CD4-positive, alpha-beta T cell treated with Interleukin-2 at 100 ng/mL for 4 hours (primary cell): ENCODE measurements at places on chromosomes 1 and 21.

DNA sequence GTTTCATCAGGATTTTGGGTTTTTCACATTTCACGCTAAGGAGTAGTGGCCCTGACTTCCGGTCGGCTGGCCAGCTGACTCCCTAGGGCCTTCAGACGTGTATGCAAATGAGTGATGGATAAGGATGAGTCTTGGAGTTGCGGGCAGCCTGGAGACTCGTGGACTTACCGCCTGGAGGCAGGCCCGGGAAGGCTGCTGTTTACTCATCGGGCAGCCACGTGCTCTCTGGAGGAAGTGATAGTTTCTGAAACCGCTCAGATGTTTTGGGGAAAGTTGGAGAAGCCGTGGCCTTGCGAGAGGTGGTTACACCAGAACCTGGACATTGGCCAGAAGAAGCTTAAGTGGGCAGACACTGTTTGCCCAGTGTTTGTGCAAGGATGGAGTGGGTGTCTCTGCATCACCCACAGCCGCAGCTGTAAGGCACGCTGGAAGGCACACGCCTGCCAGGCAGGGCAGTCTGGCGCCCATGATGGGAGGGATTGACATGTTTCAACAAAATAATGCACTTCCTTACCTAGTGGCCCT lies 23.1 kb upstream of the TNFRSF1B start:
- DNase-seq: no peak

- DNase-seq: no peak
Measured at GRCh38 chr1:41041614-41042270, 20.2 kb upstream of the SLFNL1 start.

- peak; percentile 58 for DNase-seq
Measured at GRCh38 chr1:154353460-154353904, 28.2 kb downstream of the ATP8B2 start.

DNA sequence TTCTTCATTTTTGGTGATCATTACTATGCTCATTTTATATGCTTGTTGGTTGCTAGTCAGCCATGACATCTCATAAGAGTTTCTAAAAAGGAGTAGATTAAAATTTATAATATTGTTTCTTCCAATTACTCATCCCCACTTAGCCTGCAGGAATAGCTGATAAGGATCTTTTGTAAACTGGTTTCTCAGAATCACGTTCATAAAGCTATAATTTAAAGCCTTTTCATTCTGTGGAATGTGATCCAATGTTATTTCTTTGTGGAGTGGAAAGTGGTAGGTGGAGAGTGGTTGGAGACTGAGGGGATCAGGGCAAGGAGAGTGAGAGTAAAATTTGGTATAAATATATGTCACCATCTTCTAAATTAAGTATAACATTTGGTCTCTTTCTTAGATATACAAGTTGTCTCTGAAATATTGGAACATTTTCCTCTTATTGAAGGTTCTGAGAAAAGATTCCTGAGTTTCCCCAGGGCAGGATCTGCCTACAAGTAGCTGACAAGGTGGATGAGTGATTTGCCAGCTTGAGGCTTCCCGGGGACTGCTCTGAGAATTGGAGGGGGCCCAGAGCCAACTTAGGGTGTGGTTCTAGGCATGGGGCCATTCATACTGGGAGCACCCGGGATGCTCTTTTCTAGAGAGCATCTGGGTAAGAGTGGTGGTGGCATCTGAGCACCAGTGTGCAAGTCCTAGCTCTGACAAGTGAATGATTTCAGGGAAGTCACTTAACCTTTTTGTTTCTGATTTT lies 116.4 kb downstream of the TBX19 start:
- no peak for DNase-seq

GRCh38 chr21:29550205-29550604 lies 251.5 kb downstream of the BACH1 start:
- no peak for DNase-seq

DNA sequence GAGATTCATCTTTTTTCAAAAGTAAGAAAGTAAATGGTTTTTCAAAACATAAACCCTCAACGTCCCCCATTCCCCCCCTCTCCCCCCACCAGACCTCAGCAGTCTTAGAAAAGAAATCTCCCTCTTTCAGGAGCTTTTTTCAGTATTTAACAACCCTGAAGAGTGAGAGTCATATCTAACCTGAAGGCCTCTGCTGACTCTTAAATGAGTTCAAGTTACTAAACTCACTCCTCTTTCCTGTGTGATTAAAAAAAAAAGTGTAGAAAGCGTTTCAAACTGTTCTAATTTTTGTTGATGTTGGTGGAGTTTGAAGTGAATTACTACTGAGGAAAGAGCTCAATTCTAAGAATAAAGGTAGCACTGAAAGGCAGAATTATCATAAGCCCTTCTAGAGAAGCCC lies 93.7 kb downstream of the VAV3 start:
- peak; percentile 9 for DNase-seq

DNA sequence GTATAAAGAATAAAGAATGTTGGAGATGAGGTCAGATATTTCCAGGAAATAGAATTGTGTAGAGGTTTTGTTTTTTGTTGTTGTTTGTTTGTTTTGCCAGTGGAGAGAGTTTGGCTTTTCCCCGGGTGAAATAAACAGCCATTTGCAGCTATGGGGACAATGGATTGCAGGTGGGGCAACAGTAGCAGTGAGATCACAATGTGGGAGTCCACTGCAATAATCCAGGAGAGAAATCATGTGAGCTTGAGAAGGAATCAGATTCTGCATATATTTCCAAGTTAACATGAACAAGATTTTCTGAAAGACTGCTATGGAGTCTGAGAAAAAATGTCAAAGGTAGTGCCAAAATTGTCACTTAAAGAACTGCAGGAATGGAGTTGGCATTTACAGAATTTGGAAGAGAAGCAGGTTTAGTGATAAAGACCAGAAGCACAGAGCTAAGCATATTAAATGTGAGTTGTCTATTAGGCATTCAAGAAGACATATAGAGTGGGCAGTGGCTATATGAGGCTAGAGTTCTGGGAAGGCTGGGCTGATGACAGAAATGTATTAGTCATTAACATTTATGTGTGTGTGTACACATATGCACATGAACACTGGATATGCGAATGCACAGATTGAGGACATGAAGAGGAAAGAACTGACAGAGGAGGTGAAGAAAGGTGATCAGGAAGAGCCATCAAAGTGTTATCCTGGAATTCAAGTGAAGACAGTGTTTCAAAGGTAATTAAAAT lies 729.6 kb upstream of the PTBP2 start:
- no peak for DNase-seq

- DNase-seq: no peak
Measured at GRCh38 chr1:41939194-41939593, 20.5 kb upstream of the HIVEP3 start.

GRCh38 chr1:154753426-154753825 lies 116.7 kb downstream of the KCNN3 start:
- DNase-seq: no peak

DNA sequence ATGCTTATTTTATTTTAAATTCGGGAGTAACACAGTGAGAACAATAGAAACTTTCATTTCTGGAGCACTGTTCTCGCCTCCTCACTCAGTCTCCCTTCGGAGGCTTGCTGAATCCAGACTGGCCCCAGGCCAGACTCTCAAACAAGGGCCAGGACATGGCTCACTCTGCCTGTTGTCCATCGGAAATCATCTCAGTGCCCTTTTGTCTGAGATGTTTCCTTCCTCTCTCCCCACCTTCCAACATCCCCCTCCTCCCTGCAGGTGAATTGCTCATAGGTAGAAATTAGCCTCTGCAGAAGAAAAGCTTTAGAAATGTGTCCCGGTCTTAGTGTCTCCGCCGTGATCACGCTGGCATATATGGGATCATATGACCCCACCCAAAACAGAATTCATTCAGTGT lies 55.2 kb downstream of the ERG start:
- DNase-seq: no peak

- DNase-seq: no peak
Measured at GRCh38 chr1:7747605-7748004, 23.5 kb upstream of the VAMP3 start.

- no peak for DNase-seq
Measured at GRCh38 chr1:228923973-228924686, 188.9 kb downstream of the RHOU start.

DNA sequence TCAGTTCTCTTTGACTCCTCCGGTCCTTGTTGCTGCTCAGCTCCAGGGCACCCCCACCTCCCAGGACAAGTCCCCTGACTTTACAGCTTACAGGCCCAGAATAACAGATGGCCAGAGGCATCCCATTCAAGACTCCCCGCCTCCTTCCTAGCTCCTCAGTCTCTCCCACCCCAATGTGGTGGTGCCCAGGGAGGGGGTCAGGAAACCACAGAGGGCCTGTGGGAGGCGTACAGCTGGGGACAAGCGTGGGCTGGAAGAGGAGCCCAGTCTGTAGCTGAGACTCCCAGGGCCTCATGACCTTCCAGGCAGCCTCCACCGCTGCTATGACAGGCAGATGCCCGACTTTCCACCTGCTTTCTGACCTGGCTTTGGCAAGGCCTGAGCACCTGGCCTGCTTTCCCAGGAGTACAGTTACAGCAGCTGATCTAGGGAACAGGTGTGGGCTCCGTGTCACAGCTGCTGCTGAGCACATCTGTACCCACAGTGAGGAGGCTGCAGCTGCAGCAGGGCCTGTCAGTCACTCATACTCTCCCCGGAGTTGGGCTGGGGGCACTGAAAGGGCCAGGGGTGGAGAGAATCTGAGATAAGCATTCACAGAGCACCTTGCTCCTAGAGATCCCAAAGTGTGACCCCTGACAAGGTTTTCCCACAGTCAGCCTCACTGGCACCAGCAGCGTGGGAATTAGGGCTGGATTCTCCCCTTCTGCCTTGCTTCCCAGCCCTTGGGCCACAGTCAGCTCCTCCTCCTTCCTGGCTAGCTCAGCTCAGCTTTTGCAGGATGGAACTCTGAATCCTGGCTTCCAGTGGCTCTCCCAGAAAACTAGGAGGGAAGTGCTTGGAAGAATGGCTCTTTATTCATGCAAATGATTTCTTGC lies 7.1 kb upstream of the NAV1 start:
- no peak for DNase-seq

- peak; percentile 59 for DNase-seq
Measured at GRCh38 chr21:34126269-34126668, 52.9 kb downstream of the MRPS6 start.

DNA sequence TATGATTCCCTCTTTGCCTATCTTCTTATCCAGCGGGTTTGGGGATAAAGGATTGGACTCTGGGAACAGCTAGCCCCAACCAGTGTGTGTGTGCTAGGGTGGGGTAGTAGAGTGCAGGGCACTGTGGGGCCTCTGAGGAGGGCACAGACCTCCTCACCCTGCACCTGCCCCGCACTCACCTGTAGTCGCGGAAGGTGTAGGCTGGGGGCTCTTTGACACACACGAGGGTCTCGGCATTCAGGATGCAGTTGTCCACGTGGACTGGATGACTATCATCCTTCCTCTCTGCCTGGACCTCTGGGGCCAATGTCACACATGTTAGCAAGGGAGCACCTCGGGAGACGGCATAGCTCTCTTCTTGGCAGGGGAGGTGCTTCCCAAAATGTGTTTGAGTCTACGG lies 8.0 kb upstream of the CLDN19 start:
- DNase-seq: no peak

DNA sequence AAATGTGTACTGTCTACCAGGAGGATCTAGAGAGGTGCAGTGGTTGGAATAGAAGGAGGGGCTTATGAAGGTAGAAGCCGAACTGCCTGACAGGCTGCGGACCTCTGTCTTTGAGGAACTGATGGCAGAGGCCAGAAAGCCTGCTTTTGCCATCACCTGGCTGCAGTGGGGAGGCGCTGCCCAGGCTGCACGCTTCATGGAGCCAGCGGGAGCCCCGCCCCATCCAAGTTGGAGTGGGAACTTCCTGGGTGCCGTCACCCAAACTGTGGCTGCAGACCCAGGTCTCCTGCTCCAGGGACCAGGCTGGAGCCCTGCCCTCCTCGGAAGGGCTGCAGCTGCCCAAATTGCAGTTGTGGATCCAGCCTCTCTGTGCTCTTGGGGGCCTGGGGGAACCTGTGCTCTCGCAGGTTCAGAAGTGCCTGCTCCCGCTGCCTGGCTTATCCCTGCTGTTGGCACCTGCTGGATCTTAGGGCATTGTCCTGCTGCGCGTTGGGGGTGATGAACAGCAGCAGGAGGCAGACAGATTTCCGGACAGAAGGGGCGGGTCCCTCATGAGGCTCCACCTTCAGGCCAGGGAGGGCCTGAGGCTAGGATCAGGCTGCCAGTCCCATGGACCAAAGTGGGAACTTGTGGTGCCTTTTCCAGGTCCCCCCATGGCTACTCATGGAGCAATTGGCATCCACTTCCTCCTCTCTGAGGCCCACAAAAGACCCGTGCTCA lies 118.0 kb upstream of the PLPPR4 start:
- DNase-seq: no peak

DNA sequence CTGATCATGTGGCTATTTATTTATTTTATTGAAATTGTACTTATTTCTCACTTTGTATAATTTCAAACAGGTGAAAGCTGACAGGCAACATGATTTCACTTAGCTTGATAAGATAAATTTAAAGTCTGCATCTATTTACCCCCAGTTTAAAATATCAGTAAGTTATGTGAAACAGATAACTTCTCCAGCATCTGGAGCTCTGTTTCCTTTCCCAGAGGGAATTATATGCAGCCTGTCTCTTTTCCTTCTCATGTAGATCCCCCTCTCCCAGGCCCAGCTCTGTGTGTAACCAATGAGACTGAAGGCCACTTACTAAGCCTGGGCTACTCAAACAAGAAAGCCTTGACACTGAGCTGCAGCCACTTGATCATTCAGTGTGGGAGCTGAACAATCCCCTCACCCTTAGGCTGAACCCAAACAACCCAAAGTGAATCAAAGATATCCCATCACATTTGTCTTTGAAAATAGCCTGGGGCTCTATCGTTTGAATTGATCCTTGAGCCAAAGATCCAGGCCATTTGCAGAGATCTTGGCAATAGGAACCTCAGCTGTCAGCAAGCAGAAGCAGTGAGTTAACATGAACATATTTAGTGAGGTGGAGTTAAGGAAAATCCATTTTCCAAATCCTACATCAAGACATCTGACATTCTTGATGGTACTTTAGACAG lies 383.9 kb downstream of the TGFB2 start:
- no peak for DNase-seq

DNA sequence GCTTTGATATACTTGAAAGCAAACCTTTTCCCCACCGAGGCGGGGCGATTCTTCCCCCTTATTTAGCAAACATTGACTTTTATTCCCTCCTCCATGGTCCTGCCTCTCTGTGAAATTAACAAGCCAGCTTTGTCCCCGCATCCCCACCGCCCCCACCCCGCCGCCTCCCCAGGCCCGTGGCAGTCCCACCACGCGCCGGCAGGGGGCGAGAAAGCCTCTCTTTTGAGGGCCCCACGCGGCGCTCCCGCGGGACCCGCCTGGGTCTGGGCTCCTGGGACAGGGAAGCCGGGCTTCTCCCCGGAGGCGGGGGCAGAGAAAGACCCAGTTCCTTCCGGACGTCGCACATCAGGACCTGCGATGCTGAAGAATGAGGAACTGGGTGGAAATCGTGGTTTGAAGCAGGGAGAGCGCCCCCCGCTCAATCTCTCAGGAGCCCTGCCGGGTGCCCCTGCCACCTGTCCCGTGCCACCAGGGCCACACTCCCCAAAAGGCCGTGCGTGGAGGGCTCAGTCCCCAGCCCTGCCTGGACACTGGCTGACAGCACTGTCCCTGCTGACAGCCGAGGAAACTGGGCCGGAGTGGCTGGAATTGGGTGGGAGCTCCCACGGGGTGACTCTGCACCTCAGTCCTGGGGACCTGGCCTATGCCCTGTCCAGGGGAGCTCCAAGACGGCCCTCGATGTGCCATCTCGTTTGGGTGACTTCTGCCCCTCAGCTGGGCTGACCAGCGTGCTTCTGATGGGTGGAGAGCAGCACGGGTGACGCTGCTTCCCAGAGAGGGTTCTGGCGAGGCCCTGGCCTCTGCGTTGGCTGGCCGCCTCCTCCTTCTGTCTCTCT lies 8.6 kb upstream of the ACTRT2 start:
- peak; percentile 23 for DNase-seq

- DNase-seq: no peak
Measured at GRCh38 chr1:116152577-116152943, 41.4 kb downstream of the MAB21L3 start.
